Activated naive CD4-positive, alpha-beta T cell treated with anti-CD3 and anti-CD28 coated beads, Interleukin-2, amount 50 U/mL, for 72 hours (primary cell): ENCODE measurements at places on chromosomes 12 and 14. TPM values are rescaled to one million over a fixed set of nuclear protein-coding genes. Genes with fewer than 3 reads are reported as not detected.

DNA sequence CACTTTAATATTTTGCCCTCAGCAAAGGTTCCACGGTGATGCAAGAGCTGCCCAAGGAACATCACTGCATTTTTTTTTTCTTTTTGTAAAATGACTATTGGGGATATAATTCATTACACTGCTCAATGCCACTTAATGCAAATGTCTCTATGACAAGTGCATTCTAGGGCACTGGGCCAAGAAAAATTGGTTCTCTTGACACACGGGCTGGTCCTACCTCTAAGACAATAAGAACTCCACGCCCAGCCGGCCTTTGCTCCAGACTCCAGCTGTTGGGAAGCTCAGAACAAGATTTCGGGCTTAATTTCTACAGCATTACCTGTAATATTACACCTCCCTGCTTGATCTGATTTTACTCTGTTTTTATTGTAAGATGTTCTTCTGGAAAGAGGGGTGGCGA is 48.8 kb upstream of the VRK1 start:
- DNase-seq = no peak

METTL17 gene
- total RNA-seq = 142 TPM

GRCh38 chr12:100234166-100234565 is 32.7 kb downstream of the DEPDC4 start:
- no peak for DNase-seq

- DNase-seq = no peak
These were observed 33.7 kb upstream of the A2M start for GRCh38 chr12:9149372-9149771.

DNA sequence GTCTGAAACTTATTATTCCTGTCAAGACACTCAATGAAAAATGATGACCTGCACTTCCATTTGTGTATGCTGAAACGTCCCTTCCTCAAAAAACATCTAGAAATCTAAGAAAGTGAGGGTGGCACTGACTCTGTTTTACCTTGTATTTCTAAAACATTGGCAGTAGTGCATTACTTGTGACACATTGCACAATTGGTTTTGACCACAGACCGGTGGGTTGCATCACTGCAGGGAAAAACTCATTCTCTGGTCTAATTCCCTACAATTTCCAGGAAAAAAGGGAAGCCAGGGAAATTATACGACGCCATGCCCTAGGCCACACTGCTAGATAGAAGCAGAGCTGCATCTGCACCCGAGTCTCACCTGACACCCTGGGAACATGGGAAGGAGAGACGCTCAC is 156.7 kb downstream of the NTF3 start:
- DNase-seq = no peak

GRCh38 chr14:66380143-66380542 is 106.0 kb upstream of the CCDC196 start:
- no peak for DNase-seq

TPH2 gene
- total RNA-seq = not detected

- DNase-seq = no peak
These were observed 707.2 kb upstream of the LRFN5 start for GRCh38 chr14:40899435-40899834.

DNA sequence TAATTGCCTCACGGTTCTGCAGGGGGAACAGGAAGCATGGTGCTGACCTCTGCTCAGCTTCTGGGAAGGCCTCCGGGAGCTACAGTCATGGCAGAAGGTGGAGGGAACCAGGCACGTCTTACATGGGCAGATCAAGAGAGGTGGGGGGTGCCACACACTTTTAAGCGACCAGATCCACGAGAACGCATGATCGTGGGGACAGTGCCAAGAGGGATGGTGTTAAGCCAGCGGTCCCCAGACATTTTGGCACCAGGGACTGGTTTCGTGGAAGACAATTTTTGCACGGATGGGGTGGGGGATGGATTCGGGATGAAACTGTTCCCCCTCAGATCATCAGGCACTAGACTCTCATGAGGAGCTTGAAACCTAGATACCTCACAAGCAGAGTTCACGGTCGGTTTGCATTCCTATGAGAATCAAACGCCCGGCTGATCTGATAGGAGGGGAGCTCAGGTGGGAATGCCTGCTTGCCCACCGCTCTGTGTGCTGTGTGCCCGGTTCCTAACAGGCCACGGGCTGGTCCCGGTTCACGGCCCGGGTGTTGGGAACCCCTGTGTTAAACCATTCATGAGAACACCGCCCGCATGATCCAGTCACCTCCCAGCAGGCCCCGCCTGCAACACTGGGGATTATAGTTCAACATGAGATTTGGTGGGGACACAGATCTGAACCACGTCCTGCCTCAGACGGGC is 96.9 kb downstream of the ADGRD1 start:
- DNase-seq = no peak

DNA sequence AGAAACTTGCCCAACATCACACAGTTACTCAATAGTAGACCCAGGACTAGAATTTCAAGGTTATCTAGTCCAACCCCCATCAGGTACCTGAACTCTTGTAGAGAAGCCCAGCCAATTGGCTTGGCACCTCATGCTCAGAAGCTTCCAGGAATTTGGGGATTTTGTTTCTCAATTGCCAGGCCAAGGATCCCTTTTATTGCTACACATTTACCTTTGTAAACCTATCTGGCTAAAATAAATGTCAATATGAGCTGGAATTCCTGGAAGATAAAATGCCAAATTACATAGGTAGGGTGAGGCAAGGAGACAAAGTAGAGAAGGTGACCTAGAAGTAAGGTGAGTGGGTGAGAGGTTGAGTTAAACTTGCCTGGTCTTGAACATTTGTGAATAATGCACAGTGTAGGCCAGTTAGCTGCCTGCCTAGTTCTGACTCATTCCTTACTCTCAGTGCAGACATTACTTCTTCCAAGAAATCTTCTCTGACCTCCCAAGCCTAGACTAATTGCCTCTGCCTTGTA is 36.3 kb downstream of the SDR9C7 start:
- no peak for DNase-seq

GRCh38 chr14:74697543-74697942 is 15.3 kb downstream of the AREL1 start:
- no peak for DNase-seq

- no peak for DNase-seq
These were observed 932.2 kb upstream of the LRFN5 start for GRCh38 chr14:40674502-40674901.

DNA sequence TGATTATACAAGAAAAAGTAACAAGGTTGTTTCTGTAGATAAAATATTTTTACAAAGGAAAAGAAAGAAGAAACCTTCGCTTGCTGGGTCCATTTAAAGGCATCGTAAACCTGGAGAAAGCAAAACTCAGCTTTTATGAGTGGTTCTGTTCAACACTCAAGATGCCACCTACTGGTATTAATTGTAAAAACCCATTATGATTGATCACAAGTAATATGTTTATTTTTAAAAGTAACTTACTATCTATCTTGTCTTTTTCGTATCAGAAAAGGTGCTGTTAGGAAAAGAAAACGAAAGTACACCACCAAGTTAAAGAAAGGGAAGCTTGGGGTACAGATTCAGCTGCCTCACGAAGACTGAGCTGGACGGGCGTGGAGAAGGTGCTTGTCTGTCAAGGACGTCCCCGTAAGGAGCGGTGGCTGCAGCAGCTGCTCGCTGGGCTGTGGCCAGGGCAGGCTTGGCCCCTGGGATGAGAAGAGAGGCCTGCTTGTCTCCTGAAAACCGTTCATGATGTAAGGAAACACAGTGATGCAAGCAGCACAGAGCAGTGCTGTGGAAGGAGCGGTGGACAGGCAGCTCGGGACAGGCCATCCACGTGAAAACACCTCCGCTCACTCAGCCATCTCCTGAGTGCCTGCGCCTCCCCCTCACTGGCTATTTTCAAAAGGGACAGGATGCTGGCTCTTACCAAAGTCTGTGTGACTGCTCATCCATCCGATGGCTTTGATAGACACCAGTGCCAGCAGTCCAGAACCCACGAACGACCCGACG is 25.0 kb downstream of the SLC15A4 start:
- no peak for DNase-seq

DNA sequence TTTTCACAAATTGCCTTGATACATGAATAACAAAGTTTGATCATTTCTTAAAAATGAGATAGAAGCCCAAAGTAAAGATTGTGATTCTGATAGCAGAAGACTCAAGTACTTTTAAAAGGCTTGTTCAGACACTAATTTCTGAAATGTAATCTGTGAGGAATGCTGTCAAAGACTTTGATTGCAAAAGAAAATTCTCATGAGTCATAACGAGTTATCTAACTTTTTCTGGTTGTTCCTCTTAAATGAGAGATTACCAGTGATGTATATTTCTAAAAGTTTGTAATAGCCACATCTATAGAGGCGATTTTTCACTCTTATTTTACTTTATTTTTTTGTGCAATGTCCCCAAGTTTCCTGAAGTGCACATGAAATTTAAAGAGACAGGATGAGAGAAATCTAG is 7.0 kb downstream of the PYGL start:
- no peak for DNase-seq
